NCI-H1417 treated with DMSO at 0.1 percent for 48 hours (cell line): ENCODE measurements at places on chromosomes 13 and 19.

GRCh38 chr19:1576242-1577089, 8.3 kb upstream of the MEX3D start:
- no peak for DNase-seq

DNA sequence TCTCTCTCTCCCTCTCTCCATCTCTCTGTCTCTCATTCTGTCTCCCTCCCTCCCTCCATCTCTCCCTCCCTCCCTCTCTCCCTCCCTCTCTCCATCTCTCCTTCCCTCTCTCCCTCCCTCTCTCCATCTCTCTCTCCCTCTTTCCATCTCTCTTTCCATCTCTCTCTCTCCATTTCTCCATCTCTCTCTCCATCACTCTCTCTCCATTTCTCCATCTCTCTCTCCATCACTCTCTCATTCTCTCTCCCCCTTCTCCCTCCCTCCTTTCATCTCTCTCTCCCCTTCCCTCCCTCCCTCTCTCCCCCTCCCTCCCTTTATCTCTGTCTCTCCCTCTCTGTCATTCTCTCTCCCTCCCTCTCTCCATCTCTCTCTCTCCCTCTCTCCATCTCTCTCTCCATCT, 55.7 kb upstream of the NFIC start:
- no peak for DNase-seq

- DNase-seq: no peak
These were observed 30.4 kb upstream of the CYP4F8 start for GRCh38 chr19:15584541-15585115.

GRCh38 chr13:35496006-35496405, 19.5 kb upstream of the MAB21L1 start:
- DNase-seq: no peak

- no peak for DNase-seq
These were observed 1016.9 kb downstream of the UQCRFS1 start for GRCh38 chr19:28196101-28196500.

GRCh38 chr13:30847650-30848307, 58.3 kb upstream of the MEDAG start:
- no peak for DNase-seq

DNA sequence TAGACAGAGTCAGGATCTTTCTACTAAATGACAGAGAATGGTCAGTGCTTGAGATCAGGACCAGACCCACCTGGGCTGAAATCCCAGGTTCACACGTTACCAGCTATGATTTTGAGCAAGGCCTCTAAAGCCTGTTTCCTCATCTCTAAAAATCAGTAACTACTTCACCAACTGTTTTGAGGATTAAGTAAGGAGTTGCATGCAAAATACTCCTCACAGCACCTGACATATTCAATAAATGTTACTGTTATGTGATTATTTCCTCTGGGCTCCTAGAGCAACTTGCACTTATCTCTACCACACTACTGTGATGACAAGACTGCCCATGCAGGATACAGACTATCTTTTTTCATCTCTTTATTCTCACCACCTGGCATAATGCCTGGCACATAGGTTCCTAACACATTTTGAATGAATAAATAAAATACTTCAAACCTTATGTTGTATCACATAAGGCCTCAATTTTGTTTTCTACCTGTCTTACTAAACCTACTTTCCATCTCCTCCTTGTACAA, 1.8 kb downstream of the KATNAL1 start:
- no peak for DNase-seq

GRCh38 chr13:41654796-41655195, 197.4 kb downstream of the RGCC start:
- no peak for DNase-seq

- DNase-seq: no peak
These were observed 397.8 kb downstream of the FGF14 start for GRCh38 chr13:102003848-102004570.

- DNase-seq: no peak
These were observed 30.7 kb upstream of the ASF1B start for GRCh38 chr19:14166999-14167575.

GRCh38 chr13:100543872-100544602, 44.6 kb downstream of the GGACT start:
- DNase-seq: no peak

DNA sequence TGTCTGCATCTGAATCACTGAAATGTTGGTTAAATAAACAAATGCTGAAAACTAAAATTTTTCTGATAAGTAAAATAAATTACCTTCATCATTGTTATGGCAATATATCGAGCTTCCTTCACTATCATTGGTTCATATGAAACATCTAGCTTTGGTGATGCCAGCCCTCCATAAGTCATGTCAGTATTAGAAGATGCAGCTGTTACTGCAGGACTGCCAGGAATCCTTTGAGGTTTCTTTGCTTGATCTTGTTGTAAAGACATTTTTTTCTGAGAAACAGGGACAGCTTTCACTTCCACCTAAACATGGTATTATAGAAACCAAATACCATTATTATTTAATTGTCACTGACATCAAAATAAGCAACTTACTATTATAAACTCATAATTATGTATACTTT, 123.7 kb upstream of the FBXL3 start:
- no peak for DNase-seq

DNA sequence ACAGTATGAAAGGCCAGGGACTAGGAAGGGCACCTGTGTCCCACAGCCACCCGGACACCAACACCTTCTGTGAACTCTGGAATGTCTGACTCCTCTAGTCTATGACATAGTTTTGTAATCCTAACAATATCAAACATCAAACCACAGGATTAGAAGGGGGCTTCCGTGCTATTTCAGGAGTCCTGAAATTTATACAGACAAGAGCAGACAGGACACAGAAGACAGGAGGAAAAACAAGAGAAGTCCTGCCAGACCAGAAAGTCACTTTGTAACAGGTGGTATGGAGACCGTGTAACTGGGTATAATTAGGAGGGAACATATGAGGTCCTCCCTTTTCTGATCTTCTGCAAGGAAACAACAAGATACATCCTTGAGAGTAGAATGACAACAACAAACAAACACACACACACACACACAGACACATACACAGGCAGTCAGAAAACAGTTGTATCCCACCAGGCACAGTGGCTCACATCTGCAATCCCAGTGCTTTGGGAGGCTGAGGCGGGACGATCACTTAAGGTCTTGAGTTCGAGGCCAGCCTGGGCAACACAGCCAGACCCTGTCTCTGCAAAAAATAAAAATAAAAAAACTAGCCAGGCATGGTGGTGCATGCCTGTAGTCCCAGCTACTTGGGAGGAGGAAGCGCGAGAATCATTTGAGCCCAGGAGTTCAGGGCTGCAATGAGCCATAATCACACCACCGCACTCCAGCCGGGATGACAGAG, 13.1 kb downstream of the INSR start:
- DNase-seq: no peak

GRCh38 chr13:40220299-40220935, 446.0 kb downstream of the FOXO1 start:
- DNase-seq: no peak
